Esophagus muscularis mucosa (tissue), 4 donors: ENCODE measurements at places on chromosomes 2 and 18. TPM values are rescaled to one million over a fixed set of nuclear protein-coding genes. Genes with fewer than 3 reads are reported as not detected.

DNA sequence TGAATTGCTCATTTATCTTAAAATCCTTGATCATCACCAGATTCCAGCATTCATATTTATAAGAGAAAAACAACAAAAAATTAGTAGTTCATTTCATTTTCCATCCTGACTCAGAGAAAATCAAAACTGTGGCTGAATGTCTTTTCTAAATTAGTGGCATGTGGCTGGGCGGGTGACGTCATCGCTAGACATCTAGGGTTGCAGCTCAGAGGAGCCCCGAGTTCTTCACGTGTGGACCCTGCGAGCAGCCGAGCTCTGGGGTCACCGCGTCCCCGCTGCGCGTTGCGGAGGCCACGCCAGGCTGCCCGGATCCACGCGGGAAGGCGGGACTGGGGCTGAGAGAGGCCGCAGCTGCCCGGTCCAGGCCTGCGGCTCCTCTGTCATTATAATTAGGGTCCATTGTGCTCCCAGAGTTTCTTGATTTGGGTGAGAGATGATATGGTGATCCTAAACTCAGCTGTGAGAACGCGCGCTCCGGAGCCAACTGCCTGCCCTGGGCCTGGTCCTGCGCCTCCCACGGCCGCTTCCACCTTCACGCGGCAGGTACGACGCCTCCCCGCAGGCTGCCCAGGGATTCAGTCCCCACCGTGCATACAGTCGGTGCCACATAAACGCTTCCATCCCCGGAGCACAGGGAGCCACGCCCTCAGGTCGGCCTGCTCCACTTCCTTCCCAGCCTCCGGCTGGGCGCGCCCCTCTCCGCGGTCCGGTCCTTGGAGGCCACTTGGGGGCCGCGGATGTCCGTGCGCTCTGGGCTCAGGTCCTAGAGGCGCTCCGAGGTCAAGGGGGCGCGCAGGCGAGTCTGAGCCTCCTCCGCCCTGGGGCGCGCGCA is 56.5 kb downstream of the TMEM18 start:
- no peak overlapping the region for H3K4me3 ChIP-seq

GRCh38 chr2:127080938-127081755 is 25.8 kb downstream of the BIN1 start:
- no peak for DNase-seq
- no peaks in the 10 kb centered on the region for H3K27me3 ChIP-seq
- H3K4me1 ChIP-seq: peaks cover 30% of the 10 kb centered on the region
- no peak overlapping the region for H3K4me3 ChIP-seq
- H3K27ac ChIP-seq: peak overlapping the region; percentile 80

GRCh38 chr18:22348521-22349316 is 69.0 kb downstream of the CTAGE1 start:
- peaks cover 38% of the 10 kb centered on the region for H3K4me1 ChIP-seq
- peak overlapping the region; percentile 75 for H3K27ac ChIP-seq
- no peaks in the 10 kb centered on the region for H3K36me3 ChIP-seq
- no peaks in the 10 kb centered on the region for H3K27me3 ChIP-seq

DNA sequence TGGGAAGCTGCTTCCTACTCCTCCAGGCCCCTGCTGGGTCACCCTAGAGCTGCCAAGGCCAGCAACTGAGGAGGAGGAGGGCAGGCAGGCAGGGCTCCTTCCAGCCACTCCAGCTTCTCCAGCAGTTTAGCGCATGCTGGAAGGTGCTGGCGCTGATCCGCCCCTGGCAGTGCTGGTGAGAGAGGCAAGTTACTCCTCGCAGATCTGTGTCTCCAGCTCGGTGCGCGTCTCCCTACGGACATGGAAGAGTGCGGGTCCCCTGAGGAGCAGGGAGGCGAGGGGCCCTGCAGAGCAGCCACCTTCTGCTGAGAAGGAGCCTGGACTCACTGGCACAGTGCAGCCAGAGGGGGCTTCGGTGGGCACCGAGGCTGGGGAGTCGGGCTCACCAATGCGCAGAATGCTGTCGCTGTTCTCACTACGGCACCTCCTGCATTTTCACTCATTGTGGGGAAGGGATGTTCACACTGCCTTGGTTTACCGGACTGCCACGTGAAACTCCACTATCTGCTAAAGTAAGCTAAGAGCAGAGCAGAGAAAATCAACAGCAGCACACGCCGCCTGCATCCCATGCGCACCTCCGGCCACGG is 206.0 kb downstream of the HDAC4 start:
- H3K27ac ChIP-seq: peak overlapping the region; percentile 48
- peaks cover 33% of the 10 kb centered on the region for H3K36me3 ChIP-seq
- no peak for DNase-seq
- no peaks in the 10 kb centered on the region for H3K27me3 ChIP-seq
- peaks cover 43% of the 10 kb centered on the region for H3K4me1 ChIP-seq
- no peak overlapping the region for H3K4me3 ChIP-seq

DNA sequence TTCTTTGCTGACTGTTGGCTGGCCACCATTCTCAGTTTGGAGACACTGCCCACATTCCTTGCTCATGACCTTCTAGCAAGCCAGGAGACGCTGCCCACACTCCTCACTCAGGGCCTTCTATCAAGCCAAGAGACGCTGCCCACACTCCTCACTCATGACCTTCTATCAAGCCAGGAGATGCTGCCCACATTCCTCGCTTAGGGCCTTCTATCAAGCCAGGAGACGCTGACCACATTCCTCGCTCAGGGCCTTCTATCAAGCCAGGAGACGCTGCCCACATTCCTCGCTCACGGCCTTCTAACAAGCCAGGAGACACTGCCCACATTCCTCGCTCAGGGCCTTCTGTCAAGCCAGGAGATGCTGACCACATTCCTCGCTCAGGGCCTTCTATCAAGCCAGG is 131.3 kb upstream of the CBLN2 start:
- H3K4me1 ChIP-seq: no peaks in the 10 kb centered on the region
- DNase-seq: no peak

GRCh38 chr2:108620656-108621055 is 86.4 kb downstream of the LIMS1 start:
- no peaks in the 10 kb centered on the region for H3K36me3 ChIP-seq
- H3K4me3 ChIP-seq: no peak overlapping the region
- peak overlapping the region; percentile 18 for H3K27ac ChIP-seq
- H3K27me3 ChIP-seq: no peaks in the 10 kb centered on the region

- H3K36me3 ChIP-seq: no peaks in the 10 kb centered on the region
- no peak overlapping the region for H3K27ac ChIP-seq
- H3K4me3 ChIP-seq: no peak overlapping the region
- H3K4me1 ChIP-seq: peaks cover 38% of the 10 kb centered on the region
- H3K27me3 ChIP-seq: no peaks in the 10 kb centered on the region
Measured at GRCh38 chr2:233351423-233351822, 2.9 kb upstream of the DGKD start.

GRCh38 chr18:24051031-24051947 is 36.7 kb downstream of the TTC39C start:
- peak; percentile 45 for DNase-seq
- H3K4me3 ChIP-seq: no peak overlapping the region
- H3K36me3 ChIP-seq: no peaks in the 10 kb centered on the region
- H3K4me1 ChIP-seq: peaks cover 11% of the 10 kb centered on the region

DNA sequence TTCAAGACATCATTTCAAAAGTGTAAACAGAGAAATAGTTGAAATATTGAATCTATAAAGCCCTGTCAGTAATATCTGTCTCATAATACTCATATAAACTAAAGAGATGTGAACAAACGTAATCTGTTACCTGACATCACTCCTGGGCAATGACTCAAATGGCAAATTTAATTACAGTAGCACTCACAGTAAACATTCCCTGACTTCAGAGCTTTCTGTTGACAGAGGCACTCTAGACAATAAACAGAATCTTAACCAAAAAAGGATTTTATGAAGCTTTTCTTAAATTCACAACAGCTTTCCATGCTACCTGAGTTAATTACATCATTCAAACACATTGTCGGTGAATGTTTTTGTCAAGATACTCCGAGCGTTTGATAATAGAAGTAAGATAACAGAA is 128.1 kb upstream of the PDE1A start:
- H3K27me3 ChIP-seq: no peaks in the 10 kb centered on the region
- H3K4me1 ChIP-seq: no peaks in the 10 kb centered on the region
- no peak for DNase-seq
- H3K27ac ChIP-seq: no peak overlapping the region

DNA sequence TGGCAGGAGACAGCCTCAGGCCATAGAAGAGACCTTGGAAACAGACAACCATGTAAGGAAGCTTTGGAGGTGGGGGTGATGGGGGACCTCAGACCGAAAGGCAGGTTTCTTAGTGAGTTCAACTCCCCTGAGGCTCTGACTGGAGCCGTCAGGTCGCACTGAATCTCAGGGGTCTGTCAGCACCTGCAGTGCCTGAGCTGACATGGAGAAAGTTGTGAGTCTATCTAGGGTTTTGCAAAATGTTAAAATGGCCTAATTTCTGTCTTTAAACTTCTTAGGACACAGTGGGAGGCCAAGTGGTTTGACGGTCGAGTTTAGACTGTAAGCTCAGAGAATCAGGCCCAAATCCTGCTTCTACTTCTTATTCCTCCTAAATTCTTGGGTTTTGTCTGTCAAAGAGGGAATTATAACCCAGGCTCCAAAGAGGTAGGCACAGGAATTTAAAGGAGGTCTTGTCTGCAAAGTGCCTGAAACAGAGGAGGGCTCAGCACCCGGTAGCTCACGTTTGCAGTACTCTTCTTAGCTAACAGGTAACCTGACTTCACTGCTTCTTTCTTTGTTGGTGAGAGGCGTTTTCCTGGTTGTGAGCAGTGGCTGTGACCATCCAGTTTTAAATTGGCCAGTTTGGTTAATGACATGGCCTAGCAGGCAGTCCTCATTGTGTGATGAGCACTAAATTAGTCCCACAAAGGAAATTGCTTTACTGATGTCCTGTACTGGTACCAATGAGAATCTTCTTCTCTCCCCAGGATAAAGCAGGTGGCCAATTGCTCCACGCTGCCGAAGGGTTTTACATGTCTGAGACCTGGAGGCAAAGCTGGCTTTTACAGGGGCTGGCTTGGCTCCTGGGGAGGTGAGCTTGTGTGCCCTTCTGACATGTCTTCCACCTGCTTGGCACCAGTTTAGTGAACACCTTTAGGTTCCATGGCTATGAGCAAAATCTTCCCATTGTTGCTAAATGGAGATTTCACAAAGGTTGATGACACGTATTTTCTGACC is 95.7 kb downstream of the MYCN start:
- no peak overlapping the region for H3K4me3 ChIP-seq
- H3K27me3 ChIP-seq: peaks cover 24% of the 10 kb centered on the region
- H3K36me3 ChIP-seq: no peaks in the 10 kb centered on the region
- H3K27ac ChIP-seq: no peak overlapping the region
- no peak for DNase-seq

DNA sequence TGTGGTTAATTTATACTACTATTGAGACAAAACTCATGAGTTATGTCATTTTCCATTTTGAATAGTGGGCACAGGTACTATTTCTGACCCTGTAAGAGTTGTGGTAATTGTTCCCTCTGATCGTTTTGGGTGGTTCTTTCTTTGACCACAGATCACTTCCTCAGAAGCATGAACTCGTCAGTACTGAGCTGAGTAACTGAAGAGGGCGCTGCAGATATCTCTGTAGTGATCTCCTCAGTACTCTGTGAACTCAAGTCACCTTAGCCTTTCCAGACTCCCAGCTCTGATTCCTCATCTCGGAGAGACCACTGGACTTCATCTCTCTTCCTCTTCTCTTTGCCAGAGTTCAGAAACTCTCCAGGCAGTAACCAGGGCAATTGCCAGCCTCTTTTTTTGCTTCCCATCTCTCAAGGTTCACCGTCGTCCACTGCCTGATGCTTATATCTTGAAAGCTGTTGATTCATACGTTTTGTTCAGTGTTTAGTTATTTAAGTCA is 9.4 kb upstream of the IL1RL1 start:
- no peaks in the 10 kb centered on the region for H3K36me3 ChIP-seq
- DNase-seq: no peak
- no peak overlapping the region for H3K4me3 ChIP-seq

- no peaks in the 10 kb centered on the region for H3K36me3 ChIP-seq
- H3K27ac ChIP-seq: no peak overlapping the region
- no peak overlapping the region for H3K4me3 ChIP-seq
Measured at GRCh38 chr2:60818272-60818671, 62.2 kb downstream of the PAPOLG start.

- no peak for DNase-seq
- H3K27ac ChIP-seq: peak overlapping the region; percentile 76
- H3K4me3 ChIP-seq: no peak overlapping the region
- H3K27me3 ChIP-seq: no peaks in the 10 kb centered on the region
- H3K4me1 ChIP-seq: peaks cover 90% of the 10 kb centered on the region
Measured at GRCh38 chr2:160390544-160391455, 102.8 kb downstream of the RBMS1 start.

GRCh38 chr2:241279413-241279812 is 36.1 kb downstream of the HDLBP start:
- H3K27ac ChIP-seq: no peak overlapping the region
- peak; percentile 68 for DNase-seq
- peaks cover 21% of the 10 kb centered on the region for H3K4me1 ChIP-seq
- no peaks in the 10 kb centered on the region for H3K36me3 ChIP-seq
- H3K4me3 ChIP-seq: no peak overlapping the region

DNA sequence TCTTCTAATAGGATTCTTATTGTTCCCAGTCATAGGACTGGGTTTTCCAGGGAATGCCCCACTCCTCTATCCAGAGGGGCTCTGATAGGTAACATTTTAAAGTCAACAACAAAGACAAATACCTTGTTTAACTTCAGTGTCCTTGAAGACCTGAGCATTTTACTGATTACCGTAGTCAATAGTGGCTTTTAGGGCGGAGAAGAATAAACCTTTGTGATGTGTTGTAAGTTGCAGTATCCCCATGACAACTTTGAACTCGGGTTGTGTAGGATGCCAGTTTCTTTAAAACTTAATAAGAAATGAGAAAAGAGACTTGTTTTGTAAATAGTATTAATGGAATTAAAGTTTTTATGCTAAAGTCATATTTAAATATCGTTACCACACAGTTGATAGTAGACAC is 6.0 kb downstream of the GATA6 start:
- peaks cover 38% of the 10 kb centered on the region for H3K4me1 ChIP-seq
- H3K27me3 ChIP-seq: peaks cover 5% of the 10 kb centered on the region
- no peak overlapping the region for H3K4me3 ChIP-seq

GRCh38 chr2:192128655-192129054 is 66.1 kb downstream of the TMEFF2 start:
- no peak for DNase-seq
- peaks cover 37% of the 10 kb centered on the region for H3K4me1 ChIP-seq
- no peaks in the 10 kb centered on the region for H3K36me3 ChIP-seq
- no peak overlapping the region for H3K4me3 ChIP-seq
- no peak overlapping the region for H3K27ac ChIP-seq

GRCh38 chr18:8996771-8997432 is 105.6 kb upstream of the NDUFV2 start:
- H3K4me3 ChIP-seq: no peak overlapping the region
- no peaks in the 10 kb centered on the region for H3K27me3 ChIP-seq
- H3K4me1 ChIP-seq: peaks cover 9% of the 10 kb centered on the region
- no peak overlapping the region for H3K27ac ChIP-seq
- no peaks in the 10 kb centered on the region for H3K36me3 ChIP-seq
- no peak for DNase-seq

The KIAA2012 gene
- 0.45 TPM for total RNA-seq

The EPB41L3 gene
- total RNA-seq: 32.0 TPM

The SNX17 gene
- 138 TPM for total RNA-seq

The TLX2 gene
- not detected for total RNA-seq

The CIB4 gene
- not detected for total RNA-seq

The SERPINB13 gene
- not detected for total RNA-seq

The SERPINB4 gene
- not detected for total RNA-seq
